Lower lobe of right lung (tissue), 2 donors: ENCODE measurements at places on chromosomes 12 and 14. TPM values are rescaled to one million over a fixed set of nuclear protein-coding genes. Genes with fewer than 3 reads are reported as not detected.
A peak's percentile ranks its signal among the peaks of the same experiment; 100 is the strongest.

Gene PROX2
- total RNA-seq = 0.12 TPM

Gene PPP1R12A
- 84.1 TPM for total RNA-seq

Gene SYNJ2BP
- 40.4 TPM for total RNA-seq

Gene RNASE2
- 6.0 TPM for total RNA-seq

DNA sequence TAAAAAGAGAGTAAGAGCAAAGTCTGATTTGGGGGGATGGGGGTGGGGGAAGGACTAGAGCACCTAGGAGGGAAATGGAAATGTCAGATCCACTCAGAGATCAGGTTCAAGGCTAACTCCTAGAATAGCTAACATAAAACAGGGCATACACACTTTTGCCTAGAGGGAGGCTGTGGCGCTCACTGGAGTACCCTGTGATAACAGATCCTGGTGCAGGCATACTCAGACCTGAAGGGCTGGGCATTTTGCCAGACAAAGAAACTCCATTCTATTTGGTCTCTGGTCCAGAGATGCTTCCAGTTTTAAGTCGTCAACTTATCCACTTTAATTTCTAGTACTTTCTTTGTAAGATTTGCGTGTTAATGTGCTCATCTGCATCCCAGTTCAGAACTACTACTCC, 5.8 kb downstream of the CTDSP2 start:
- no peaks in the 10 kb centered on the region for H3K27me3 ChIP-seq
- H3K27ac ChIP-seq = no peak overlapping the region
- H3K4me1 ChIP-seq = peaks cover 88% of the 10 kb centered on the region
- DNase-seq = no peak
- peaks cover 8% of the 10 kb centered on the region for H3K36me3 ChIP-seq

- peaks cover 78% of the 10 kb centered on the region for H3K4me1 ChIP-seq
- peak overlapping the region; percentile 68 for H3K27ac ChIP-seq
- no peaks in the 10 kb centered on the region for H3K36me3 ChIP-seq
- H3K4me3 ChIP-seq = no peak overlapping the region
- H3K27me3 ChIP-seq = no peaks in the 10 kb centered on the region
- peak; percentile 71 for DNase-seq
Observed at GRCh38 chr12:124680863-124681778, 113.7 kb upstream of the NCOR2 start.

- H3K4me1 ChIP-seq = no peaks in the 10 kb centered on the region
- no peak overlapping the region for H3K4me3 ChIP-seq
- H3K27ac ChIP-seq = no peak overlapping the region
- no peaks in the 10 kb centered on the region for H3K27me3 ChIP-seq
- DNase-seq = no peak
Observed at GRCh38 chr14:41457393-41457792, 149.3 kb upstream of the LRFN5 start.

- DNase-seq = no peak
- no peak overlapping the region for H3K4me3 ChIP-seq
- H3K36me3 ChIP-seq = no peaks in the 10 kb centered on the region
- no peaks in the 10 kb centered on the region for H3K4me1 ChIP-seq
Observed at GRCh38 chr12:116492703-116493324, 66.4 kb upstream of the MAP1LC3B2 start.

GRCh38 chr12:27280412-27280811, 36.3 kb downstream of the STK38L start:
- H3K4me1 ChIP-seq = peaks cover 9% of the 10 kb centered on the region
- no peaks in the 10 kb centered on the region for H3K27me3 ChIP-seq
- no peaks in the 10 kb centered on the region for H3K36me3 ChIP-seq
- no peak overlapping the region for H3K4me3 ChIP-seq

DNA sequence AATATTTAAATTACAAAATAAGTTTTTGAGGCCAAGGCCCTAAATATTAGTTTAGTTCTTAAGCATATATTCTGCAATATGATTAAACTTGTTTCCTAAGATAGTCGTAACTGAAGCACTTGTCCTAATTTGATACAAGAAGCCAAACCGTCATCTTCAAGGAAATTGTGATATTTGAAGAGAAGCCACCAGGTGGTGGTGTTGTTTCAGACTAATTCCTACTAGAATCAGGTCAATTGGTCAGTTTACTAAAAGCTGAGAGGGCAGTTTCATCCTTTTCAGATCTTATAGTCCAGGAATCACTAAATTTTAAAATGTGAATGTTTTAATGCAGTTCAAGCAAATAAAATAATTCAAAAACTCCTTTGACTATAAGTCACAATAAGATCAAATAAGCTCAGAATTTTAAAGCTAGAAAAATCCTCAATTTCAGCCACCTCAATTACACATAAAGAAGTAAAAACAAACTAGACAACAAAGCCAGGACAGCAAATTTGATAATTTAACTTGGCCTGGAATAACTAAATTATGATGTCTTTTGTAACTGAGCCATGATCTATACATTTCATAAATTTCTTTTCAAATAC, 7.1 kb upstream of the ARL1 start:
- no peaks in the 10 kb centered on the region for H3K27me3 ChIP-seq
- no peaks in the 10 kb centered on the region for H3K4me1 ChIP-seq
- H3K27ac ChIP-seq = no peak overlapping the region
- H3K36me3 ChIP-seq = no peaks in the 10 kb centered on the region
- DNase-seq = no peak

DNA sequence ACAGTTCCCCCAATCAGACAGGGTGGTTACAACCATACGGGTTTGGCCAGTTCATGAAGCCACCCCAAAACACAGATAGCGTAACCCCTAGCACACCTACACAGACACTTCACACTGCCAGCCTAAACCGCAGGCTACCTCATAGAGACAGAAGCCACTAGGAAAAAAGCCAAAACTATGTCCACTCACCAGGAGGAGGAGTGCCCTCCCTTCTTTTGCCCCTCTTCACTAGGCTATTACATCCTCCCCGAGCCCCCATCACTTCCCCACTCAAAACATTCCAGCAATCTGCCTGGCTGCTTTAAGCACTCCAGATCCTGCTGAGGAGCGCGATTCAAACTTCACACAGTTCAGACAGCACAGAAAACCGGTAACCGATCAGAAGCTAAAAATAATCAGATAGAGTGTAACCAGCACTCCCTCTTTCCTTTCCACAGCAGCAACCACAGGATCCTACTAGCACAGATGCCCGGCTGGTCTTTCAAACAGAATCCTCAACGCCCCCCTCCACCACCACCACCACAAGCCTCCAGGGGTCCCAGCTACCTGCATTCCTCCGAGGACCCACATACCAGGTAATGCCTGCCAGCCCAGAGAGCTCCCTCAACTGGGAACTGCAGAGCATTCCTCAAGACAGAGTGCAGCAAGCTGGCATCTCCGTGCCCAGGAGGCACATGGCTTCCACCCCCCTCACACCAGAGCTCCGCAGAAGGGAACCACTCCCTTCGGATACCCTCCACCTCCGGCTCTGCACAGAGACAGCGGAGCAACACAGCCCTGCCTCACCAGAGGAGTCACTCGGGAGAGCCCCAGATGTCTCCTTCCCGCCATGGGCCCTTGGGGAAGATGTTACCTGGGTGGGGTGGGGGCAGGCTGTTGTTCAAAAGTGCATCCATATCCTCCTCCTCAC, 1.5 kb downstream of the CHD4 start:
- H3K36me3 ChIP-seq = peaks cover 23% of the 10 kb centered on the region
- peak overlapping the region; percentile 96 for H3K27ac ChIP-seq
- peaks cover 36% of the 10 kb centered on the region for H3K4me1 ChIP-seq
- no peaks in the 10 kb centered on the region for H3K27me3 ChIP-seq
- DNase-seq = no peak

DNA sequence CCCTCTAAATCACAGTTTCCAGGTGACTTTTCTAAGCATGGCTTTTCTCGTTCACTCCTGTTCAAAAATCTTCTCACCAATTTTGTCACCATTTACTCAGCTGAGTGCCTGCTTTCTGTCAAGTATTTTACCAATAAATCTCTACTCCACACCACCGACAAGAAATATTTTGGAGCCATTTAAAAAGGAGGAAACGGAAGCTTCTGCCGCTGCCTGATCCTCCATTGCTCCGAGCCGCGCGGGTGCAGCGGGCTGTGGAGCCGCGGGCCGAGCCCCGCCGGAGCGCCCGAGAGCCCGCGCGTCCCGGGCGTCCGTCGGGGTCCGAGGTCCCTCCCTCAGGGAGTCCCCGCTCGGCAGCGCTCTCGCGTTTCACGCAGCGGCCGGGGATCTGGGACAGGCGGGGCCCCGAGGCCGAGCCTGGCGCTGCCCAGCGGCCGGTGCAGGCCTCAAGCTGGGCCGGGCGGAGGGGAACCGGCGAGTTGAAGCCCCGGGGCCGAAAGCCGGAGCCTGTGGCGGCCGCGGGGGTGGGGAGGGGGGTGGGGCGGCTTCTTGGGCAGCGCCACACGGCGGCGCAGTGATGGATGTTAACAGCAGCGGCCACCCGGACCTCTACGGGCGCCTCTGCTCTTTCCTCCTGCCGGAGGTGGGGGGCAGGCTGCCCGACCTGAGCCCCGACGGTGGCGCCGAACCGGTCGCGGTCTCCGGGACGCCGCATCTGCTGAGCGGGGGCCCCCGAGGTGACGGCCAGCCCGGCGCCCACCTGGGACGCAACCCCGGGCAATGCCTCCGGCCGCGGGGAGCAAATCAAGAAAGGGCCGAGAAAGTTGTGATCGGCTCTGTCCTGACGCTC, 1.1 kb upstream of the HEBP1 start:
- peak overlapping the region; percentile 92 for H3K27ac ChIP-seq
- no peaks in the 10 kb centered on the region for H3K27me3 ChIP-seq
- DNase-seq = peak; percentile 79
- H3K4me1 ChIP-seq = peaks cover 39% of the 10 kb centered on the region
- no peaks in the 10 kb centered on the region for H3K36me3 ChIP-seq

GRCh38 chr12:67609226-67609870, 39.2 kb upstream of the DYRK2 start:
- no peaks in the 10 kb centered on the region for H3K36me3 ChIP-seq
- no peaks in the 10 kb centered on the region for H3K27me3 ChIP-seq
- no peaks in the 10 kb centered on the region for H3K4me1 ChIP-seq

DNA sequence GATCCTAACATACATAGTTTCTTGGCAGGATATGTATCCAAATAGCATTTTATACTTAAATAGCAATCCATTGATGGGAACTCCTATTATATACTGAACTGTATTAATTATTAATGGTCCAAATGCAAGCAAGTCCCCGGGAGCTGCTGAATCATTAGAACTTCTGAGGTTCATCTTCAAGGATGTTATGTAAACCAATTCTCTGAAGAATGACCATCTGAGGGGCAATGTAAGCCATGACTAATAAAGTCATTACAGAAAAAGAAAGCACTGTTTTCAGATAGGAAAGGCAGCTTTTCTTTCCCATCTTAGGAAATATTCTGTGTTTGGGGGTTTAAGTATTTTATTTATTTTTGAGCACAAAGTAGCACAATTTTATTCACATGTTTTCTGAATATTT, 166.1 kb upstream of the SLC16A7 start:
- no peaks in the 10 kb centered on the region for H3K27me3 ChIP-seq
- H3K36me3 ChIP-seq = no peaks in the 10 kb centered on the region
- no peak for DNase-seq

- H3K27me3 ChIP-seq = peaks cover 12% of the 10 kb centered on the region
- H3K4me3 ChIP-seq = no peak overlapping the region
- no peaks in the 10 kb centered on the region for H3K36me3 ChIP-seq
- no peaks in the 10 kb centered on the region for H3K4me1 ChIP-seq
- no peak overlapping the region for H3K27ac ChIP-seq
- no peak for DNase-seq
Observed at GRCh38 chr12:131690320-131690719, 20.6 kb upstream of the SFSWAP start.

DNA sequence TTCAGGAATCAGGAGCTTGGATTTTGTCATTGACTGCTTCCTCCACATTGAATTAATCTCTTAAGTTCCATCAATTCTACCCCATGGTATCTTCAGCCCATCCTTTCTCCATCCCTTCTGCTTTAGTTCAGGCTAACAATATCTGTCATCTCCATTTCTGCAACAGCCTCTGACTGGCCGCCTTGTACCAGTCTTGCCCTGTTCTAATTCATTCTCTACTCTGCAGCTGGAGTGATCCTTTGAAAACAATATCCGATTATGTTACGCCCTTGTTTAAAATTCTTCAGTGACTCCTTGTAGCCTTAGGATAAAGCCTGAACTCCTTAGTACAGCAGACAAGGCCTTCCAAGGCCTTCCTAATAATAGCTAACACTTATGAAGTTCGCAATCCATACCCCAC, 170.2 kb downstream of the ETV6 start:
- H3K27me3 ChIP-seq = no peaks in the 10 kb centered on the region
